ENCODE measurements at places on chromosomes 2 and 18.
A peak's percentile ranks its signal among the peaks of the same experiment; 100 is the strongest.

DNA sequence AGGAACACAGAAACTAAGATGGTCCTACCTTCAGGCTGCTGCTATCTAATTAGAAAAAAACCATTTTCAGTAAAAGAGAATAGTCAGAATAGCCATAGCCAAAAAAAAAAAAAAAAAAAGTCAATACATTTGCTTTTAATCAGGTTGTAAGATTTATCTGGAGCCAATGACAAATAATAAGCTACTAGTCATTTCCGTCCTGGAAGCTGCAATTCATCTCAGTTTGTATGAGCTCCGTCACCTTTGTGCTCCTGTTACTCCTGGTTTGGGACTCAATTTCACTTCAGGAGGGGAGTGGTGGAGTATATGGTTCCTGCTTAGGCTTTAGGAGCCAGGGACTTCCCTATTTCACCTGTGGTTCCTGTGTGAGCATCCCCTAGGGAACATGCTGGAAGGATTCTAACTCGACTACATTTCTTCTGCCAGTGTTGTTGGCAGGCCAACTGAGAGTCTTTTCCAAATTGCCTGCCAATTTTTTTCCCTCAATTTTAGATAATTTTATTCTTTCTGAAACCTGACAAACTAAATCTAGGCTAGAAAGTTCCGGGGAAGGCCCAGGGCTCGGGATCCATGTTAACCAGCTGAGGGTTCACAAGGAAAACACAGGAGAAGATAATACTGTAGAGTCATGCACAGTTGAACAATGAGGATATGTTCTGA, 481.8 kb downstream of the DLGAP1 start:
- DNase-seq = no peak

- DNase-seq = no peak
Measured at GRCh38 chr18:78627551-78628346, 351.9 kb upstream of the SALL3 start.

GRCh38 chr2:132477962-132478361, 61.4 kb downstream of the GPR39 start:
- DNase-seq = no peak

DNA sequence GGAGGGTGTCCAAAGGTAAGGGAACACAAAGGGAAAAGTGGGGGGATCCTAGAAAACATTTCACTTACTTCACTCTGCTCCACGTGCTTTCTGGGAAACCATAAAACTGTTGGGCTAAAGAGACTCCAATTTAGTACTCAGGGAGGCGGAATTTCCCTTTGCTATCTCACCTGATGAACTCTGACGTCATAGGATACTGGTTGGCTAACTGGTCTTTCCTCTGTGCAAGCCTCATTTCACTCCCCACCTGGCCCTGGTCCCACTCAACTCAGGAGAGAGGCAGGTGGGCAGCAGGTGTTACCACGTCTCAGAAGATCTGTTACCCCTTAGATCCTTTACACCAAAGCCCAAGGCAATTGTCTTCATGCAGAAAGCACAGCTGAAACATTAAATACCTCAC, 51.8 kb upstream of the PMAIP1 start:
- DNase-seq = no peak

DNA sequence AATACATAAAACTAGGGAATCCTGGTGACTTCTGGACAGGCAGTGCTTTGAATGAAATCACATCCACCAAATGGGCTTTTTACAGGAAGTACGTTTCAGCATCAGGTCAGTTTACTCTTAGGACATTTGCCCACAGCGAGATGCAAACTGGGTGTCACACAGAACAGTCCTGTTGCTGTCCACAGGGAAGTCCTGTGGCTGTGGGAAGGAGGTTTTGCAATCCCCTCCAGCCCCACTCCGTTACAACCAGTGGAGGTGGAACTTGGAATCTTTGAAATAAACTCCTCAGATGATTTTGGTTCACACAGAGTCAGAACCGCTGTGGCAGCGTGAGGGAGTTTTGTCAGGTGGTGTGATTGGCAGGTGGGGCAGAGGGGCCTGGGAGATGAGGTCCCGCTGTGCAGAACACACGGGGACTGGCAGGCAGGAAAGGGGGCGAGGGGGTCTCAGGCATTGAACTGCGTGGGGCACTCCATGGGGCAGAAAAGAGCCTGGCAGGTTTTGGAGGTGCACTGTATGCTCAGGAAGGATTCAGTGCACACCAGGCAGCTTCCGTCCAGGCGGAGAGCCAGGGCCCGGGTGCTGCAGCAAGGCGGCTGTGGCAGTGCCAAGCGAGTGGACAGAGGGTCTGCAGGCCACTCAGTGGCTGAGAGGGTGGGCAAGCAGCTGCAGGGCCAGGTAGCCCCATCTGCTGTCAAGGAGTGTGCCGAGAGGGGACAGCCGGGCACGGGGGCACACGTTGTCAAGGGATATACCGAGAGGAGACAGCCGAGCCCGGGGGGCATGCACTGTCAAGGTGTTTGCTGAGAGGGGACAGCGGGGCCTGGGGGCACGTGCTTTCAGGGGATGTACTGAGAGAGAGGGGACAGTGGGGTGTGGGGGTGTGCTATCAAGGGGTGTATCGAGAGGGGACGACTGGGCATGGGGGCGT, 148.7 kb downstream of the LDLRAD4 start:
- no peak for DNase-seq

GRCh38 chr2:181805228-181806038, 86.1 kb upstream of the ITPRID2 start:
- DNase-seq = peak; percentile 25

Data from pons (tissue), 1 donor.